ENCODE measurements at places on chromosomes 5 and 9.

GRCh38 chr5:68378204-68378820, 162.8 kb downstream of the PIK3R1 start:
- DNase-seq = no peak

DNA sequence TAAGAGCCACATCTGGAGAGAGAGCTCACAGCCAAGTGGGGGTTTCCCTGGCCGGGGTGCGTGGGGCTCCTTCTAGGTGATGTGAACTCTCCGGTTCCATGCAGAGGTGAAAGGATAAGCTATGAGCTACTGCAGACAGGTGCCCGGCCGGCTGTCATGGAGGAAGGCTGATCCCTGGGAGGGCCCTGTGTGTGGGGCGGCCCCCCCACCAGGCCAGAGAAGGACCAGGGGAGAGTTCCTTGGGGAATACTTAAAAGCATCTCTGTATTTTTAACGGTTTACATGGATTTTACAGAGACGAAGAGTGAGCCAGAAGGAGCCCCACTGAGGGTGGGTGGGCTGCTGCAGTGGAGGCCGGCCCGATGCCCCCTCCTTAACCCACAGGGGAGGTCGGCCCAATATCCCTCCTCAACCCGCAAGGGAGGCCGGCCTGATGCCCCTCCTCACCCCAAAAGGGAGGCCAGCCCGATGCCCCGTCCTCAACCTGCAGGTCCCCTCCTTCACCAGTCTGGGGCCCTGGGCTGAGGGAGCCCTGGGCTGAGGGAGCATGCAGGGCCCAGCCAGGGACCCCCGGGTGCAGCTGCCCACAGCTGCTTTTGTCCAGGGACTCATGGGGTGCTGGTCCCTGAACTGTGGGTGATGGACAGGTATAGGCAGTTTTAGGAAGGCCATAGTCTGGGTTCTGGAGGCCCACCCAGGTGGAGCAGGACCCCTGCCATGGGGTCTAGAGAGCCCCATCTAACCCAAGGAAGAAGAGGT, 31.9 kb downstream of the MRPL36 start:
- DNase-seq = no peak

DNA sequence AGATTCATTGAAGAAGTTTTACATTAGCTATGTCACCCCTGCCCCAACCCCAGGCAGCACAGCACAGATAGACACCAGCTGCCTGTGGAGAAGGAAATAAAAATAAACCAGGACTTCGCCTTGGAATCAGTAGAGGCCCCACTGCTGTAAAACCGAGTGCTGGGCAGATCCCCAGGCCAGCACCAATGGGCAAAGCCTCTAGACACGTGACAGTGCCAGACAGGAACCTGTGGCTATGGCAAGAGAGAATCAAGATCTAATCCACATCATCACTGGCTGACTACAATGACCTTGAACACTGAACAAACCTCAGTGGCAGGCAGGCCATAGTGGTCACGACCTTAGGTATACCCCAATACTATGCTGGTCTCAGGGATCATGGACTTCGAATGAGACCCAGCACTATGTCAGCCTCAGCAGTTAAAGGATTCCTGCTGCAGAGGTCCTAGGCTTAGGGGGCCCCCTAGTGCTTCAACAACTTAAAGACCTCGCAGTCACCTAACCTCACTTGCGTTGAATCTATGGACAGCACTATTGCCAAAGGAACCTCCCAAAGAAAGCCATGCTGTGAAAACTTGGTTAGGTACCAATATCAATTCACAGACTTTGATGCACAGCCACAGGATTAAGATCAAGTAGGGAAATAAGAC, 2118.6 kb upstream of the C9orf72 start:
- DNase-seq = no peak

GRCh38 chr9:79409182-79409823, 162.5 kb upstream of the TLE4 start:
- DNase-seq = no peak

GRCh38 chr5:154722936-154723335, 32.2 kb upstream of the LARP1 start:
- DNase-seq = no peak

GRCh38 chr5:106454651-106455415, 1215.9 kb downstream of the EFNA5 start:
- peak; percentile 14 for DNase-seq

DNA sequence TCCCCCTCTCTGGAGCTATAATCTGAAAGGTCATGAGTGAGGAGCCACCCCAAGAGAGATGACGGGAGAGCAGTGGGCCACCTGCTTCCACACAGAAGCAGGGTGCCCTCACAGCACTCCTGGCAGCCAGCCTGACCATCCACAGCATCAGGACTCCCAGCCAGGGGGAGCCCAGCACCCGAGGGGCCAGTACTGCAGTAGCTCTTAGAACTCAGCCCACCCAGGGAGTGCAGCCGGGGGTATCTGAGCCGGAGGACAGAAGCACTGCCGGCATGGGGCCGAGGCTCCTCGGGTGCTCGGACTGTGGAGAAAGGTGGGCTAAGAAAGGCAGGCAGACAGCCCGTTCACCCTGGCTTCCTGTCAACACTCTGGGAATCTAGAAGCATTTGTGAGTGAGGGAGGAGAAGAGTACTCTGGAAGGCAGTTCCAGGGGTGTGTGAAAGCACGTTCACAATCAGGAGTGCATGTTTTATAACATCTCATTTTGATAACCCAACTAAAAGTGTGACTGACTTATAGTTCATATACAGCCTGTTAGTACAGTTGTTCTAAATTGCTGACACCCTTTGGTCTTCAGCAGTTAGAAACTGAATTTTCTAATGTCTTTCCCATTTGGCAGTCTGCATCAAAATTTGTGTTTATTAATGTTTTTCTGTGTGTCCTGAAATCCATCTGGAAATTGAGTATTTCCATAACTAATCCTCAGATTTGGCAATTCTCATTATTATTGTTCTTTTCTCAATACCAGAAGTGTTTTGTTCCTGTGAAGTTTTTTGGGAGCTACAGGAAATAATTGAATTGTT, 25.9 kb upstream of the ASPN start:
- DNase-seq = no peak

DNA sequence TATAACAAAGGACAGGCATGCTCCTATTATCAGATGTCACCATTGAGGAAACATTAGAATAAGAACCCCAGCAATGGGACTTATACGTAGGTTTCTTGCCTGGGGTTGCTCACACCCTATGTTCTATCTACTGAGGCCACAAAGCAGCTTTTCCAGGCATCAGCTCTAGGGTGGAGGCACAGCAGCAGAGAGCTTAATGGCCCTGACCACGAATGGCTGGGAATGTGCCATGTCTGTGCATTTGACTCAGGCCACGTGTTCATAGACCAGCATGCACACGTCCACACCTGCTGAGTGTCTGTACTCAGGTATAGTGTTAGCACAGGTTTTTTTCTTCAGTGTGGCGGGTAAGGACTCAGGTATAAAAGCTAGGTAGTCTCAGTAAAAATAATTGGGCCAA, 129.4 kb downstream of the AOPEP start:
- no peak for DNase-seq

DNA sequence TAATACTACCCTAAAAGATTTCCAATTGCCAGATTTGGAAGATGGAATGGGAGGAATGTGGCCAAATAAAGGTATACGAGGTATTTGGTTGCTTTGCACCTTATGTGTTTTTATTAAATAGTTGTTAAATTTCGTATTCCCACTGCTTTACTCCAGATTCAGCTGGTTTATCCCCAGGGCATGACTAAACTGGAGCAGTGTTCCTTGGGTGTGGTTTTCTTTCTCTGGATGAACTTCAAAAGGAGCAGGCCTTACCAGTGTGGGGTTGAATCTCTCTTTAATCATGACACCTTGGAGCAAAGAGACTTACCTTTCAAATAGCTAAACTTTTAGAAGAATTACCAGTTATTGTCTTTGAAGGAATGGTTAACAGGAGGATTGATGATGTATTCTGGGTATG, 121.7 kb upstream of the BNC2 start:
- DNase-seq = no peak

DNA sequence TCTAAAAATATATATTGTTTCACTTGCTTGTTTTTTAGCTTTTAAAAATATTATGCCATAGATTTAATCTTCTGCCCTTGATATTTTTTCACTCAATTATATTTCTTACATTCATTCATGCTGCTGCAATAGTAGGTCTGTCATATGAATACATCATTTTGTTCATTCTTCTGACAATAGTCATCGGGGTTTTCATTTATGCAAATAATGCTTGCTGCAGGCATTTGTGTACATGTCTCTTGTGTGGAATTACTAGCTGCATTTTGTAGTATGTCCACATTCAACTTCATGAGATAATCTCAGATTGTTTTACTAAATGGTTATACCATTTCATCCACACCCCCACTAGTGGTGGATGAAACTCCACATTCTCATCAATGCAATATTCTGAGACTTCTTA, 5.3 kb upstream of the PLPP1 start:
- DNase-seq = no peak

DNA sequence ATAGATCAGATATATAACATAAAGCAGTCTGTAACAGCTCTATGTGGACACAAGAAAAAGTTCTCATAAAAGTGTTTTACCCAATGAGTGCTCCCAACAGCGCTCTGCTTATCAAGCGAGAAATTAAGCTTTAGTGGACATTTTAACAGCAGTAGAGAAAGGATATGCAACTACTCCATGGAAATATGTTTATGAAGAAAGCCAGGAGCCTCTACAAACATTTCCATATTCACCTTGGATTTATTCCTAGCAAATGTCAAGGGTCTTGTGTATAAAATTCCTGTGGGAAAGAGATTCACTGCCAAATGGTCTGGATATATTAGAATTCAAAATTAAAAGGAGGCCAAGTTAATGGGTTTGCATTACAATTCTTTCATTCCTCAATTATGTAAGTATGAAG, 66.5 kb downstream of the DTWD2 start:
- DNase-seq = no peak

- no peak for DNase-seq
Measured at GRCh38 chr5:58255970-58256369, 203.9 kb downstream of the PLK2 start.

DNA sequence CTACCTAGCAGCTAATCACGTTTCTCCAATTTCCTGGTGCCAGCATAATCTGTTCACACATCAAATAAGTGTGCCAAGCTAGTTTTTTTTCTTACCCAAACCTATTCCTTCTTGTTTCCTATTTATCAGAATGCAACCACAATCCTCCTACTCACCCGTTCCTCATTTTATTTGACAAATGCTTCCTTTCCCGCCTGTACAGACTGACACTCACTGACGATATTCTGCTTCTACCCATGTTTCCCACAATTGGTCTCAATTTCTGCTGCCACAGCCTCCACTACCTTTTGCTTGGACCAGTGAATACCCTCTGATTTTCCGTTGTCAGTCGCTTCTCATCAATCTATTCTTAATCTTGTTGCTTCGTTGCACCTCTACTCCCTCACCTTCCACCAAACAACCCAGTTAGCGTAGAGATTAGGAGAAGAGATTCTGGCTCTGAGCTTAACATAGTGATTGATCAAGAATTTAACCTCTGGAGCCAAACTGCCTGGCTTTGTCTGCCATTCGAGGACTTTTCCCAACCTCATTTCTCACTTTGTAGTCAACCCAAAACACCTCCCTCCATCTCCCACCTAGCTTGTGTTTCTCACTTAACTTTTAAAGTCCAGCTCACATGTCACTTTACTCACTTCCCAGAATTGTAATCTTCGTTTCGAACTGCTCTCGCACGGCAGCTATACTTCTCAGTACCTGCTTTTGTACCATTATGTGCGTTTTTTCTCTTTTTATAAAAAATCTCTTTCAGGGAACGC, 729 bp upstream of the TMEM38B start:
- DNase-seq = no peak
